ENCODE measurements at places on chromosomes 16 and 17.

GRCh38 chr17:42270596-42270995 lies 5.6 kb downstream of the STAT5B start:
- DNase-seq = no peak

GRCh38 chr16:65480281-65481091 lies 358.6 kb upstream of the CDH11 start:
- no peak for DNase-seq

DNA sequence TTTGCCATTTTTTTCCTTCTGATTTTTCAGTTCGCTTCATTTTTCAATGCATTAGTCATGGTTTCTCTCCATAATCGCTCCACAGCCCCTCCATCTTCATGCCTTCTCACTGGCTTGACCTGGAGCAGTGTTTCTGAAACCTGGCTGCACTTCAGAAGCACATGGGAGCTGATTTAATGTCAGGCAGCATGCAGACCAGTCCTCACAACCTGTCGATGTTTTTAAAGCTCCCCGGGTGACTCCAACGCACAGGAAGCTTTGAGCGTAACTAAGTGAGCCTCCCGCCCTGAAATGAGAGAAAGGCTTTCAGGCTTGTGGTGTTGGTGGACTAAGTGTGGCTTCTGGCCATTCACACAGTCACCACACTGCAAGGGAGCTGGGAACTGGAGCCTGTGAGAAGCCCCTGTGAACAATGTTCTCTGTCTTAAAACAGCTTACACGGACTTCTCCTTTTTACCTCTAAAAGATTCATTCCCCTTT lies 16.8 kb upstream of the DRG2 start:
- no peak for DNase-seq

DNA sequence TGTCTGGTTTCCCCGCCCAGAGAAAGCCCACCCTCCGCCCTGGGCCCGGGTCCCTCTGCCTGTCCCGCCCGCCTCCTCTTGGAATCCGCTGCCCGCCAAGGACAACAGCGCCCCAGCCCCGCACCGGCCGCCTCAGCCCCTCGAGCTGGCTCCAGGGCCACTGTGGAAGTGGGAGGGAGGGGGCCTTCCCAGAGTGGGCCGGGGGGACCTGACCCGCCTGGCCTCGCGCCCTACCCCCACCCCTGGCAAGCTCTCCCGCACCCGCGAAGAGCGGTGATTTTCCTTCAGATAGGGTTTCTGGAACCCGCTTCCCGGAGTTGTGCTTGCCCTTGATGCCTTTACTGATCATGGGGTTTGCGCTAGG lies 2.3 kb upstream of the CBX8 start:
- no peak for DNase-seq

GRCh38 chr17:3890082-3890877 lies 2.6 kb downstream of the CAMKK1 start:
- no peak for DNase-seq

DNA sequence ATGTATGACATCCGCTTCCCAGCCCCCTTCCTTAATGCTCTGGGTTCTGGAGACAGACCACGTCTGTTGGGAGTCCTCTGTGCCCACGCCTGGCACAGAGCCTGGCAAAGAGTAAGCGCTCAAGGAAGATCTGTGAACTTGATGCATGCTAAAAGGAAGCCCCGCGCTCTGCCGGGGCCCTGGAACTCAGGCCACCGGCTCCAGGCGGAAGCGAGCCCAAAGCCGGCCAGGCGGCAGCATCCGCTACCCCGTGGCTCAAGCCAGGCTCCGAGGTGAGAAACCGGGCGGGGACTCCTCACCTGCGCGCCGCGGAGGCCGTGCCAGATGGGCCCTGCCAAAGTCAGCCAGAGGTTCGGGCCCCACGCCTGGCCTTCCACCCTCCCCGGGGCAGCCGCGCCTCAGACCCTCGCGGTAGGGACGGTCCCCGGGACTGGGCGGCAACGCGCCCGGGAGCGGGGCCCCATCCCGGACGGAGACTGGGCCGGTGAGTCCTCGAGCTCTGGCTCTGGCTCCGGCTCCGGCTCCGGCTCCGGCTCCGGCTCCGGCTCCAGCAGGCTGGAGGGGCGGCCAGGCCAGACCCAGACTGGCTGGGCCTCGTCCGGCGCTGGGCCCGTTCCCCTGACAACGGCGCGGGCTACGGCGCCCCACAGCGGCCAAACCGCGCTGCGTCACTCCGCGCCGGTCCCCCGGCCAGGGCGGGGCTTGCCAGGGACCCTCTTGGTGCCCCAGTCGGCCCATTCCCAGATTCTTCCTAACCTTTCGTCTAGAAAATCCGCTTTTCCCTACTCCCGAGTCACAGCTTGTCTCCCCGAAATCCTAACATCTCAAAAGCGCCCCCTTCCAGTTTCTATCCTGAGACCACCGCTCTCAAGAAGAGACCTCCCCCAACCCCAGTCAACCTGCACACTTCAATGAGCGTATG lies at the start of gene ZDHHC1:
TSS of gene ZDHHC1 (minus strand) at position 606 of the 922 bp plus-strand sequence. CDS start 8,702 bp downstream, outside the sequence.
- DNase-seq = peak; percentile 39

DNA sequence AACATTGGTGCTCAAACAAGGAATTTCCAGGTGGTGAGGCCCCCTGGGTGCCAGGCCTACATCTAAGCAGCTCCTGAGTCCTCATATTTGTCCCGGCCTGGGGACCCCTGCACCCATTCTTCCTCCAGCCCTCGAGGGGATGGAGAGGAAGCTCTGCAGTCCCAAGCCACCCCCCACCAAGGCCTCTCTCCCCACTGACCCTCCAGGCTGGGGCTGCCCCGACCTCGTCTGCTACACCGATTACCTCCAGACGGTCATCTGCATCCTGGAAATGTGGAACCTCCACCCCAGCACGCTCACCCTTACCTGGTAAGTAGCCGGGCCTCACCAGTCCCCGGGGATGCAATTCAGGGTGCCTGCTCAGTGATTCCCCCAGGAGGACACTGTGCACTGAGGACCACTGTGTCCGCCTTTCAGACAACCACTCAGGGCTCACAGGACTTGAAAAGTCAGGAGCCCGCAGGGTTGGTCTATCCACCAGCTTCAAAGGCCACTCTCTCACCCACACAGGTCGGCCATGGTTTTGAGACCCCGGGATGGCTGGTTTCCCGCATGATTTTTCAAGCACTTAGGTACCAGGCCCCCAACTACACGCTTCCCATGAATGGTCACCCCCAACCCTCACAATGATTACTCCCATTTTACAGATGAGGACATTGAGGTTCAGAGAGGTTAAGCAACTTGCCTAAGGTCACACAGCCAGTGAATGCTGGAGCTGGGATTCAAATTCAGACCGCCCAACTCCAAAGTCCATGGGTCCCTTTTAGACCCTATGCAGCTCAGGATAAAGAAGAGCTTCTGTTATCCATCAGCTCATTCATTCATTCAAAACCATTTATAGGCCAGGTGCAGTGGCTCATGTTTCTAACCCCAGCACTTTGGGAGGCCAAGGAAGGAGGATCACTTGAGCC lies 32.4 kb downstream of the IL21R start:
- no peak for DNase-seq

DNA sequence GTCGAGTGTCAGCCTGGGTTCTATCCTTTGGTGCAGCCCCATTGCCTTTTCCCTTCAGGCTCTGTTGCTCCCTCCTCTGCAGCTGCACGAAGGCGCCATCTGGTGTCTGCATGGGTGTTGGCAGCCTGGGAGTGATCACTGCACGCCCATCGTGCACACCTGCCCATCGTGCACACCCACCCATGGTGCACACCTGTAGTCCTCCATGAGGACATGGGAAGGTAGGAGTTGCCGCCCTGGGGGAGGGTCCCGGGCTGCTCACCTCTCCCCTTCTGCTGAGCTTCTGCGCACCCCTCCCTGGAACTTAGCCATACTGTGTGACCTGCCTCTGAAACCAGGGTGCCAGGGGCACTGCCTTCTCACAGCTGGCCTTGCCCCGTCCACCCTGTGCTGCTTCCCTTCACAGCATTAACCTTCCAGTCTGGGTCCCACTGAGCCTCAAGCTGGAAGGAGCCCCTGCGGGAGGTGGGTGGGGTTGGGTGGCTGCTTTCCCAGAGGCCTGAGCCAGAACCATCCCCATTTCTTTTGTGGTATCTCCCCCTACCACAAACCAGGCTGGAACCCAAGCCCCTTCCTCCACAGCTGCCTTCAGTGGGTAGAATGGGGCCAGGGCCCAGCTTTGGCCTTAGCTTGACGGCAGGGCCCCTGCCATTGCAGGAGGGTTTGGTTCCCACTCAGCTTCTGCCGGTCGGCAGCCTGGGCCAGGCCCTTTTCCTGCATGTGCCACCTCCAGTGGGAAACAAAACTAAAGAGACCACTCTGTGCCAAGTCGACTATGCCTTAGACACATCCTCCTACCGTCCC lies 2.9 kb downstream of the CTRL start:
- peak; percentile 68 for DNase-seq

- no peak for DNase-seq
These were observed 34.8 kb downstream of the C17orf67 start for GRCh38 chr17:56798916-56799315.

Measured in effector memory CD8-positive, alpha-beta T cell (primary cell).